ENCODE measurements at places on chromosomes 7 and 10.

DNA sequence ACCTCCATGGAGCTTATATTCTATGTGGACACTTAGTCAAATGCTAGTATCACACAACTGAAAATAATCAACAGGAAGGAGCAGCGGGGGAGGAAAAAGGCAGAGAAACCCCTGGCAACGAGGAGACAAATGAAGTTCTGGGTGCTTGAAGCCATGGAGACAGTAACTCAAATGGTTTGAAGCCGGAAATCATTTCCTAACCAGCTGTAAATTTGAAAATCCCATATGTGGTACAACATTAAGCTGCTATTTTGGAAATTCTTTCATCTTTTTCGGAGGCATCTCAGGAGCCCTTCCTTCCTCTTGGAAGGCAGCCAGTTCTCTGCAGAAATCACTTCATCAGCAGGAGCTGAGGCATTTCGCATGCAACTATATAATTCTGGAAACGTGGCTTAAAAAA, 91.4 kb downstream of the PPP1R3C start:
- no peak for DNase-seq

- DNase-seq, result no peak
Measured at GRCh38 chr10:102691285-102692066, 22.7 kb downstream of the ARL3 start.

DNA sequence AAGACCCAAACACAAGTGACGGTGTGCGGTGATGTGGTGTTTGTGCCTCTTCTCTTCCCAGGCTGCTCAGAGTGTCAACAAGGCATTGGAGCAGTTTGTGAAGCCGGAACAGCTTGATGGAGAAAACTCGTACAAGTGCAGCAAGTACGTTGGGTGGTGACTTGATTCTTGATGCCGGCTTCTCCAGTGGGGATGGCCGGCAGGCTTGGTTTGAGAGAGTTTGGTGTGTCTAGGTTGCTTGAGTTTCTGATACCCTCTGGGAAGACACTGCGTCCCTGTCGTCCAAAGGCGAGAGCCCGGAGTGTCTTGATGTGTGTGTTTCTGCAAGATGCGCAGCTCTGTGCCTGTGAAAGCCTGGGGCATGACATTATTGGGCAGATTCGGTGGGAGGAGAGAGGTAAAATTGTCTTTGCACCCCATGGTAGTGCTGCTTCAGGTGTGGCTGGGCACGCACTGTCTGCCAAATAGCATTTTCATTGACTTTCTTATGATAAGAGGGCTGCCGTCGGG, 111.8 kb downstream of the ANKRD61 start:
- no peak for DNase-seq

DNA sequence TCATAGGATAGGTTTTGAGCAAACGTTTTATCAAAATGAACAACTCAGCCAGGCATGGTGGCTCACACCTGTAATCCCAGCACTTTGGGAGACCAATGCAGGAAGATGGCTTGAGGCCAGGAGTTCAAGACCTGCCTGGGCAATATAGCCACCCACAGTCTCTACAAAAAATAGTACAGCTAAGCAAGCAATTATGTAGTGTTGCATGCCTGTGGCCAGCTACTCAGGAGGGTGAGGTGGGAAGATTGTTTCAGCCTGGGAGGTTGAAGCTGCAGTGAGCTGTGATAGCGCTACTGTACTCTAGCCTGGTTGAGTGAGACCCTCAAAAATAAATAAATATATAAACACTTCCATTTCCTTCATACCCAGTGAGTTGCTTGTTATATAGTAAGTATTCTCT, 67.1 kb downstream of the LSMEM1 start:
- no peak for DNase-seq

DNA sequence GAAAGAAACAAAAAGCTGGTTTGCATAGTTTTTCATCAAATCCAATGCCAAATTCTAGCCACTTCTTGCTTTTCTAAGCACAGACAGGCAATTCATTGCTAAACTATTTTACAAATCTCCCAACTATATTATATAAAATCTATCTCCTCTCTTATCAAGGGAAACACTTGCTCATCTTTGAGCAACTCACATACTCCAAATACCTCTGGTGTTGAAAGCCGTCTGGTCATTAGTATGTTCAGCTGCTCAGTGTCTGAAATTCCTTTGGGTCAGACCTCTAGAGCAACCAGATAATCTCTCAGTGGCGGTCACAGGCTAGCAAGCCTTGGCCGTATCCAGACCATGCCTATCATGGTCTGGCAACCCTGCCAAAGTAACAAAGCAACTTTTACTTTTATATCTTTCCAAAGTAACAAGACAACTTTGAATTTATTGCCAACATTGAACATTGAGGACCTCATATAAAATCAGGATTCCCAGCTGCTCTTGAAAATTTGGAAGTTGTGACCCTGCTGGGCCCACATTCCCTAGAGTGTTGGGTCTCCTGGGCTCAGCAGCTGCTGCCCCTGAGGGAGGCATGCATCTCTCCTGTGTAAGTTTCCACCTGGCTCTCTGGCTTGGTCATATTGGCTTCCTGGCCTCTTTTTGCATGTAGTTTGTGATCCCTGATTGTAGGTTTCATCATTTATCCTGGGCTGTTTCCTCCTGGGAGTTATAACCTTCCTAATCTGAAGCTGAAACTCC, 56.8 kb upstream of the LANCL2 start:
- DNase-seq, result no peak

DNA sequence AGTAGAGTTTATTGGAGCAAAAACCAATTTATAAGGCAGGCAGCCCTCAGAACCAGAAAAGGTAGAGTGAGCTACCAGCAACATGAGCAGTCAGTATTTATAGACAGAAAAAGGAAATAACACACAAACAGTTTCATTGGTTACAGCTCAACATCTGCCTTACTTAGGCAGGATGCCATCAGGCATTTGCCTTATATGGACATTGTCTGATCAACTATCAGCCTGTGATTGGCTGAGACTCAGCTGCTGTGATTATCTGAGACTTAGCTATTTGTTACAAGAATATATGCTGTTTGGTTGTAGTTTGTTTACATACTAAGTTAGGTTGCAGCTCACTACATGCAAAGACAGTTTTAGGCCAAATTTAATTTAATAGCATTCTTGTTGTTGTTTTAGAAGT, 60.4 kb upstream of the CDK1 start:
- no peak for DNase-seq

DNA sequence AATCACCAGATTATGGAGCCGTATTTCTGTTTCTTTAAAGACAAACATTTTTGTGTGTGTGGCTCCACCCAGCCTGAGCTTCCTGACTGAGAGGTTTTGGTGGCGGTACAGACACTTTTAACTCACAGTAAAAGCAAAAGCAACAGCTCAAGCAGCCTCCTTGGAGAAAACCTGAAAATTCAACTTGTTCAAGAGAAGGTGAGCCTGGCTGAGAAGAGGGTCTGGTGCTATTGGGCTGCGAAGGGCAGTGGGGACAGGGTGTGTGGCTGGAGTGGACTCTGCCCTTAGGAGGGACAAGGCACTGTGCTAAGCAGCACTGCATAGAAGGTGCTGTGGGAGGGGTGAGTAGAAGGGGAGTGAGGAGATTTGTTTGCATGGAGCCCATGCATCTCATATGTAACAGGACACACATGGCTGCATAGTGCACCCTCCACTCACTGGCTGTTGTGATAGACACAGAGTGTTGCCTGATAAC, at the start of gene GIMAP7:
GIMAP7 (plus strand) TSS at position 125 of the 475 bp plus-strand sequence. CDS start 5,103 bp downstream, outside the sequence.
- DNase-seq, result no peak

- no peak for DNase-seq
Measured at GRCh38 chr10:78739444-78740053, 329.2 kb upstream of the ZMIZ1 start.

GRCh38 chr7:39529582-39529981, 36.6 kb upstream of the YAE1 start:
- no peak for DNase-seq

DNA sequence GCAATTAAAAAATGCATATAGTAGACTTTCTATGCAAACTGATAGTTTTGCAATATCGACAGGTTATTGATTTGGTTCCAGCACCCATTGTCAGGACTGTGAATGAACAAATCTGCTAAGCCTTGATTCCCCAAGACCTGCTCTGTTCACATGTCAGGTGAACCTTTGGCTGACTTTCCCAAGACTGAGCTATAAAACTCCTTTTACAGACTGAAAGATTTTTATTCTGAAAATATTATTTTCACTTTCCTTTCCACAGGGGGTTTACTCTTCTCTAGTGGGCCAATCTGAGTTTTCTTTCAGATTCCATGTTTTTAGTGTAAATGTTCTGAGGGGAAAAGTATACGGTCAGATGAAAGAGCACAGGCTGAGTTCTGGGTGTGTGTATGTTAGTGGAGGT, 199.2 kb upstream of the BMPER start:
- no peak for DNase-seq

GRCh38 chr7:28390426-28390825, 21.9 kb upstream of the CREB5 start:
- no peak for DNase-seq

DNA sequence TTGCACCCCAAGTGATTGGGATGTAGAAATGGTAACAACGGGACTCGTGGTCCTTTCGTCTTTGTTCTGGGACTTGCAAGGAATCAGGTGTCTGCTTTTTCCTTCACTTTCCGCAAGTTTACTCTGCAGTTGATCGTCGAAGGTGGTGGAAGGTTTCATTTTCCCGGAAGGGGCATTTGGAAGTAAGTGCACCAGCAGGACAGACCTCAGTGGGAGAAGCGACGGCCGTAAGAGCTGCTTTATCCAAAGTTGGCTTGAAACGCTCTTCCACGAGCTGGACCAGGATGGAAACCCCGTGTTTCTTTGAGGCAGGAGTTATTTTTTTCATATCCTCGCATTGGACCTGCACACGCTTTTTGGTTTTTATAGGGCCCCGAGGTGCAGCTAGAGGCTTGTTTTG, 1.2 kb downstream of the BRI3 start:
- no peak for DNase-seq

GRCh38 chr10:116766241-116766827, 24.0 kb upstream of the HSPA12A start:
- no peak for DNase-seq

DNA sequence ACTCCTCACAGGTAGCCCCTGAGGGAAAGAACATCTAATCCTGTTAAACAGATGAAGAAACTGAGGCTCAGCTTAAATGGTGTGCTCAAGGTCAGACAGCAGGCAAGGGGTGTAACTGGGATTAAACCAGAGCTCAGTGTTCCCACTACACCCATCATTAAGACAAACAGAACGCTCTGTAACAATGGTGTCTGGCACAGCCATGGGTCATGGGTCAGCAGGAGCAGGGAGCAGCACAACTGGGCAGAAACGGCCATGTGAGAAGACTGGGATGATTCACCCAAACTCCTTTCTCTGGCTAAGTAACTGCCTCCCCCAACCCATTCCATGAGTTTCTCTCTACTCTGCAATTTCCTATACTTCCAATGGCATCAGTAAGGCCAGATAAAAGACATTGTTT, 85.5 kb upstream of the PDE1C start:
- DNase-seq, result no peak

DNA sequence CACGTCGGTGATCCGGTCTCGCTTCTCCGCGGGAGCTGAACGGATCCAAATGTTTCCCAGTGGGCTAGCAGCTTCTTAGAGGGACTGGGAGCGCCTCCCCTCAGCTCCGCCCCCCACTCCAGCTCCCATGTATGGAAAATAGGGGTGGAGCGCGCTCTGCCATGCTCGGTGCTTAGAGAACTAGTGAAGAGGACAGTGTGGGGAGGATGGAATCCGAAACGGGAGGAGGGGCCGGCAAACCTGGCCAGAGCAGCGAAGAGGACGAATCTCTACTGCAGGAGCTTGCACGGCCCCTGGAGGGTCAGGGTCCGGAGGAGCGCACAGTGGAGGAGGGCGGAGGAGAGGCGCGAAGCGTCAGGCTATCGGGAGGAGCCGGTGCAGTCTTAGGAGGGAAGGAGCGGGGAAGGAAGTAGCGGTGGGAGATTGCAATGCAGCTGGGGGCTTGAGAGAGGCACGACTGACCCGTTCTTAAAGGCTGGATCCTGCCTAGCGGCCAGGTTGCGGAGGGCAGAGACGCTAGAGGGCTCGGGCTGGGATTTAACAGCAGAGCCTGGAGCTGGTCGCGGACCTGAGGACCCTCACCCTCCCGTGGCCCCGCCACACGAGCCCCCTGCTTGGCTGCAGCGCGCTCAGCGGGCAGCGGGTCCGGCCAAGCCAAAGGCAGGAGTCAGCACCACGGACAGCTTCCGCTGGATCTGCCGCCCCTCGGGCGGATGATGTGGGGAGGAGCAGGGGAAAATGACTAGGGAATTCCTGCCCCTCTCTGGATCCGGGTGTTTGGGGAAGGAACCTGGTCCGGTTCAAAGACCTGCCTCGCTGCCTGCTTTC, at the start of gene PRLHR:
PRLHR (minus strand) TSS at position 51 of the 828 bp plus-strand sequence. CDS start 404 bp downstream, outside the sequence.
- DNase-seq, result no peak

Measured in stimulated activated CD8-positive, alpha-beta memory T cell treated with anti-CD3 and anti-CD28 coated beads, Interleukin-7, amount 100 ng/mL, for 1 hour (primary cell).